Transverse colon (tissue), 4 donors: ENCODE measurements at places on chromosomes 7 and 10. TPM values are rescaled to one million over a fixed set of nuclear protein-coding genes. Genes with fewer than 3 reads are reported as not detected.

The PLPP4 gene
- not detected for total RNA-seq

The CALHM2 gene
- 3.2 TPM for total RNA-seq

The PNLIP gene
- total RNA-seq = not detected

The GRID2IP gene
- 1.1 TPM for total RNA-seq

The C10orf53 gene
- total RNA-seq = not detected

The C7orf33 gene
- not detected for total RNA-seq

The GPER1 gene
- 2.2 TPM for total RNA-seq

The NT5C2 gene
- 77.1 TPM for total RNA-seq

DNA sequence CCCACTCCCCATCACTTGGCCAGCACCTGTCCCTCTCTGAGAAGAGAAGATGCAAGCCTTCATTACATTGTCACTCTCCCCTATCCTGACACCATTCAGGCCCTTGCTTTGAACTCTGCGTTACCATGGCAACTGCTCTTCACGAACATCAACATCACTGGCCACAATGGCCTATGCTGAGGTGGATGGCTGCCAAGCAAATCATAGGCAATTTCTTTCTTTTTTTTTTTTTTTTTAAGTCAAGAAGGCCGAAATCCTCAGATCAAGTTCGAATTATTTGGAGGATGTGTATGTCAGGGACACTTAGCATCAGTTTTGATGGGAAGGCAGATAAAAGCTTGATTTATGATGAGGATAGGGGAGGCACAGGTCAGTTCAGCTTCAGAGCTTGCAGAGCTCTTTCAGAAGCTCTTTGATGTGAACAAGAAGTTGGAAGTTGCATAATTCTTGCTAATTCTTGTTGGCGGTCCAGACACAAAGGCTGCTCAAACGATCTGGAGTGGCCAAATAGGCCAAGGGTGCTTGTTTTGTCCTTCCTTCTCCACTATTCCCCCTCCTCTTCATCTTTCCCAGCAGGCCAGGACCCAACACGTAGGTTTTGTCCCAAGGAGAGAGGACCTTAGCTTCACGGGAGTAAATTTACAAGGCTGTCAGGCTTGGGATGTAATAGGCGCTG, 179.9 kb upstream of the NPVF start:
- no peak overlapping the region for H3K4me3 ChIP-seq
- H3K36me3 ChIP-seq = no peaks in the 10 kb centered on the region
- H3K27me3 ChIP-seq = no peaks in the 10 kb centered on the region
- no peaks in the 10 kb centered on the region for H3K4me1 ChIP-seq
- no peak overlapping the region for H3K27ac ChIP-seq

GRCh38 chr10:43262902-43263466, 3.9 kb downstream of the RASGEF1A start:
- DNase-seq = no peak
- H3K4me3 ChIP-seq = no peak overlapping the region
- H3K27ac ChIP-seq = no peak overlapping the region

DNA sequence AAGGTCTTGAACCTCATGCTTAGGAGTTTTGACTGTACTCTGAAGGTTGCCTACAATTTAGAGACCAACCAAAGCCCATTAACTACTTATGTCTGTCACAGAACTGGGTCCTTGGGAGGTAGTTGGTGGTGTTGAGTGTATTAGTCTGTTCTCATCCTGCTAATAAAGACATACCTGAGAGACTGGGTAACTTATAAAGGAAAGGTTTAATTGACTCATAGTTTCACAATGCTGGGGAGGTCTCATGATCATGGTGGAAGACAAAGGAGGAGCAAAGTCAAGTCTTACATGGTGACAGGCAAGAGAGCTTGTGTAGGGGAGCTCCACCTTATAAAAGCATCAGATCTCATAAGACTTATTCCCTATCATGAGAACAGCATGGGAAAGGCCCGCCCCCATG, 319.6 kb upstream of the ZMIZ1 start:
- no peaks in the 10 kb centered on the region for H3K36me3 ChIP-seq
- no peak overlapping the region for H3K4me3 ChIP-seq
- H3K4me1 ChIP-seq = peaks cover 4% of the 10 kb centered on the region
- H3K27ac ChIP-seq = no peak overlapping the region
- no peak for DNase-seq
- H3K27me3 ChIP-seq = peaks cover 3% of the 10 kb centered on the region

- no peak overlapping the region for H3K4me3 ChIP-seq
- DNase-seq = no peak
- no peaks in the 10 kb centered on the region for H3K27me3 ChIP-seq
Measured at GRCh38 chr7:30970074-30970473, 6.3 kb downstream of the GHRHR start.

GRCh38 chr7:124076841-124077240, 44.0 kb upstream of the TMEM229A start:
- H3K27me3 ChIP-seq = no peaks in the 10 kb centered on the region
- H3K4me3 ChIP-seq = no peak overlapping the region
- H3K4me1 ChIP-seq = no peaks in the 10 kb centered on the region
- no peaks in the 10 kb centered on the region for H3K36me3 ChIP-seq
- H3K27ac ChIP-seq = no peak overlapping the region
- DNase-seq = no peak

DNA sequence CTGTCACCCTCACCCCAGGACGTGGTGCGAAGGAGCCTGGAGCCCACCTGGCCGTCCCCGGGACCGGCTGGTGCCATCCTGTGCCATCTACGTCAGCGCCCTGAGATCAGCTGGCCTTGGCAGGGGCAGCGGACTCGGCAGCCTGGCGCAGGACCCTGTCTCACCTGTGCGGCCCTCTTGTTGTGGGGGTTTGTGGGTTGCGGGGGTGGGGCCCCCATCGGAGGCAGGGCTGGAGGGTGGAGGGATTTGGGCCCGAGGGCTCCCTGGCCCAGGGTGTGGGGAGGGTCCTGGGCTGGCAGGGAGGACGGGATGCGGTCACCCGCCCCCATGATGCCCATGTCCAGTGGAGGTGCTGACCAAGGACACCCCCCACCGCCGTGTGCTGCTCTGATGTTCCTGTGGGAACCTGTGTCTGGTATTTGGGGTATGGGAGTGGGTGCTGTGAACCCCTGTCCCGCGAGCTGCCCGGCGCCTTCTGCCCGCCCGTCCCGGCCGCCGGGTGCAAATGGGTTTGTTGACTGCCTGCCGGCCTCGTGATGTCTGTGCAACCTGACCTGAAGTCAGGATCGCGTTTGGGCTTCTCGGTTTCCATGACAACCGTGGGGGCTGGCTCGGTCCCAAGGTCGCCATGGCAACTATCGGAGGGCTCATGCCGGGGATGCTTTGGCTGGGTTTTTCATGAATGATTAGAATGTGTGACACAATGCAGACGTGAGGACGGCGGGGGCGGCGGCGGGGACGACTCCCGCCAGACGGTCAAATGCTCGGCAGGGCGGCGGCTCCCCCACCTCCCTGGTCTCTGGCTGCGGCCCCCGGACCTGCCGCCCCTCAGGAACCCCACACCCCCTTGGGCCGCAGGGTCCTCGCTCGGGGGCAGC, 7.3 kb downstream of the MAFK start:
- H3K4me1 ChIP-seq = peaks cover 55% of the 10 kb centered on the region
- no peaks in the 10 kb centered on the region for H3K27me3 ChIP-seq
- peak; percentile 75 for DNase-seq
- no peaks in the 10 kb centered on the region for H3K36me3 ChIP-seq
- peak overlapping the region; percentile 98 for H3K27ac ChIP-seq

DNA sequence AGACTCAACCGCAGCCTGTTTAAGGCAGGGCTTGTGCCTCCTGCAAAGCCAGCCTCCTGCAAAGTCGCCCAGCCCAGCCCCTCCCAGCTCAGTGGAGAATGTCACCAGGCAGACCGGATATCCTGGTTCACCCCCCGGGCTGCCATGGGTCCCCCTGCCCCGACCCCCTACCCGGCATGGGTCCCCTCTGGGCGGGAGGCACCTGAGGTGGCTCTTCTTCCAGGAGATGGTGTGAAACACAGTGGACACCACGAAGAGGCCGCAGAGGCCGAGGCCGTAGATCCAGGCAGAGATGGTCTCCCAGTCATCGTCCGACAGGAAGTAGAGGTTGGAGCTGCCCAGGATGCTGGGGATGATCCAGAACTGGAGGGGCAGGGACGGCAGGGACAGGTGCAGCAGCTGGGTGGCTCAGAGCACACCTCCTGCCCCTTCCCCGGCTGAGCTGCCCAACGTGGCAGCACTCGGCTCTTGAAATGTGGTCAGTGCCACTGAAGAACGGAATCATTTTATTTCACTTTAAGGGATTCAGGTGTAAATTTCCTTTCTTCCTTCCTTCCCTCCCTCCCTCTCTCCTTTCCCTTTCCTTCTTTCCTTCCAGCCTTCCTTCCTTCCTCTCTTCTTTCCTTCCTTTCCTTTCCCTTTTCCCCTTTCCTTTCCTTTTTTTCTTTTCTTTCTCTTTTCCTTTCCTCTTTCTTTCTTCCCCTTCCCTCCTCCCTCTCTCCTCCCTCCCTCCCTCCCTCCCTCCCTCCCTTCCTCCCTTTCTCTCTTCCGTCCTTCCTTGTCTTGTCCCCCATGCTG, 36.7 kb upstream of the RADIL start:
- H3K4me3 ChIP-seq = no peak overlapping the region
- no peaks in the 10 kb centered on the region for H3K27me3 ChIP-seq
- H3K36me3 ChIP-seq = no peaks in the 10 kb centered on the region
- H3K27ac ChIP-seq = no peak overlapping the region
- no peaks in the 10 kb centered on the region for H3K4me1 ChIP-seq
- DNase-seq = no peak

DNA sequence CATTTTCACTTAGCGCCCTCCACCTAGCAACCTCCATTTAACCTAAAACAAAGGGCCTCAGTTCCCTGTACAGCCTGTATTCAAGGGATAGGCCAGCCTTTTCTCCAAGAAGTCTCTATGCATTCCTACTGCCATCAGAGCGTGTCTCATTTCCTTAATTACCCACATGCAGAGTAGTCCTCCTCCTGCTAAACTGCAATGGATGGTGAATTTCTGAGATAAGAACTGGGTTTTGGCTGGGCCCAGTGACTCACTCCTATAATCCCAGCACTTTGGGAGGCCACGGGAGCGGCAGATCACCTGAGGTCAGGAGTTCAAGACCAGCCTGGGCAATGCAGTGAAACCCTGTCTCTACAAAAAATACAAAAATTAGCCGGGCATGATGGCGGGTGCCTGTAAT, 71.1 kb upstream of the GPR158 start:
- no peaks in the 10 kb centered on the region for H3K27me3 ChIP-seq
- no peak overlapping the region for H3K4me3 ChIP-seq
- no peak overlapping the region for H3K27ac ChIP-seq
- H3K36me3 ChIP-seq = no peaks in the 10 kb centered on the region
- no peak for DNase-seq

GRCh38 chr7:82617156-82617555, 173.6 kb upstream of the CACNA2D1 start:
- H3K36me3 ChIP-seq = no peaks in the 10 kb centered on the region
- DNase-seq = no peak
- H3K4me3 ChIP-seq = no peak overlapping the region

- H3K4me3 ChIP-seq = no peak overlapping the region
- H3K27ac ChIP-seq = no peak overlapping the region
- DNase-seq = no peak
- no peaks in the 10 kb centered on the region for H3K4me1 ChIP-seq
- no peaks in the 10 kb centered on the region for H3K36me3 ChIP-seq
Measured at GRCh38 chr10:126331101-126331500, 57.2 kb downstream of the ADAM12 start.

GRCh38 chr7:2811476-2812113, 32.5 kb downstream of the GNA12 start:
- H3K4me1 ChIP-seq = peaks cover 4% of the 10 kb centered on the region
- peak overlapping the region; percentile 53 for H3K27ac ChIP-seq
- no peak for DNase-seq

GRCh38 chr7:69192134-69192533, 406.1 kb upstream of the AUTS2 start:
- H3K27me3 ChIP-seq = no peaks in the 10 kb centered on the region
- no peaks in the 10 kb centered on the region for H3K36me3 ChIP-seq
- H3K27ac ChIP-seq = no peak overlapping the region
- H3K4me3 ChIP-seq = no peak overlapping the region
- H3K4me1 ChIP-seq = no peaks in the 10 kb centered on the region

GRCh38 chr7:1995426-1995825, 237.3 kb downstream of the MAD1L1 start:
- no peak overlapping the region for H3K4me3 ChIP-seq
- H3K4me1 ChIP-seq = no peaks in the 10 kb centered on the region
- no peak for DNase-seq

- no peaks in the 10 kb centered on the region for H3K27me3 ChIP-seq
- no peak overlapping the region for H3K4me3 ChIP-seq
- H3K27ac ChIP-seq = no peak overlapping the region
- no peaks in the 10 kb centered on the region for H3K4me1 ChIP-seq
- H3K36me3 ChIP-seq = no peaks in the 10 kb centered on the region
Measured at GRCh38 chr10:10222304-10222841, 795.3 kb upstream of the CELF2 start.

DNA sequence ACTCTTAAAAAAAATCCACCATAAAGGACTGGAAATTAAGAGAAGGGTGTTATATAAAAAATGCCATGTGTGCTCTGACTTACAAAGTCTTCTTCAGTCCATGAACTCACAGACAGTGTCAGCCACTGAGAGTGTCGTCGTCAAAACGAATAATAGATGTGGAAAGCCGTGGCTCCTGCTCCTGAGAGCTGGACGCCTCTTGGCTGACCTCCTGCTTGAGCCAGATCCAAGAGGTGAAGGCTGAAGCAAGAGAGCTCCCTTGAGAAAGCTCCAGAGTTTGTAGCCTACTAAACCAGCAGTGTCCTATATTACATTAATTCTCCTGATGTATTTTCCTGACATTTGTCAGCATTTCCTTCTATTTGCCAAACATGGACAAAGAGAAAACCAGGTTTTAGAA, 234.3 kb upstream of the C7orf33 start:
- no peak overlapping the region for H3K4me3 ChIP-seq
- H3K27ac ChIP-seq = no peak overlapping the region
- H3K27me3 ChIP-seq = no peaks in the 10 kb centered on the region

- H3K4me1 ChIP-seq = peaks cover 16% of the 10 kb centered on the region
- no peak overlapping the region for H3K4me3 ChIP-seq
- no peak overlapping the region for H3K27ac ChIP-seq
- no peak for DNase-seq
- H3K36me3 ChIP-seq = no peaks in the 10 kb centered on the region
Measured at GRCh38 chr10:21293518-21294356, 231.7 kb downstream of the SKIDA1 start.

- no peak overlapping the region for H3K27ac ChIP-seq
- H3K4me3 ChIP-seq = no peak overlapping the region
- H3K27me3 ChIP-seq = no peaks in the 10 kb centered on the region
- no peaks in the 10 kb centered on the region for H3K4me1 ChIP-seq
- no peak for DNase-seq
- H3K36me3 ChIP-seq = no peaks in the 10 kb centered on the region
Measured at GRCh38 chr10:110446954-110447608, 50.6 kb upstream of the DUSP5 start.

- H3K27me3 ChIP-seq = no peaks in the 10 kb centered on the region
- no peak for DNase-seq
- H3K36me3 ChIP-seq = no peaks in the 10 kb centered on the region
- H3K27ac ChIP-seq = peak overlapping the region; percentile 78
- peaks cover 32% of the 10 kb centered on the region for H3K4me1 ChIP-seq
Measured at GRCh38 chr7:92633211-92633906, 43.2 kb upstream of the FAM133B start.

- peak overlapping the region; percentile 35 for H3K27ac ChIP-seq
- no peak overlapping the region for H3K4me3 ChIP-seq
- peak; percentile 16 for DNase-seq
- H3K36me3 ChIP-seq = no peaks in the 10 kb centered on the region
Measured at GRCh38 chr10:46019569-46020343, 10.7 kb downstream of the NCOA4 start.
